ENCODE measurements at places on chromosomes 4 and X.

- no peak overlapping the region for H3K27ac ChIP-seq
- H3K36me3 ChIP-seq = no peaks in the 10 kb centered on the region
- ATAC-seq = no peak
- H3K27me3 ChIP-seq = no peaks in the 10 kb centered on the region
Measured at GRCh38 chrX:13825178-13825762, 8.4 kb upstream of the GPM6B start.

GRCh38 chr4:5079581-5079980 is 28.3 kb downstream of the STK32B start:
- no peaks in the 10 kb centered on the region for H3K27me3 ChIP-seq
- H3K4me3 ChIP-seq = no peak overlapping the region
- H3K4me1 ChIP-seq = no peaks in the 10 kb centered on the region
- H3K36me3 ChIP-seq = no peaks in the 10 kb centered on the region

DNA sequence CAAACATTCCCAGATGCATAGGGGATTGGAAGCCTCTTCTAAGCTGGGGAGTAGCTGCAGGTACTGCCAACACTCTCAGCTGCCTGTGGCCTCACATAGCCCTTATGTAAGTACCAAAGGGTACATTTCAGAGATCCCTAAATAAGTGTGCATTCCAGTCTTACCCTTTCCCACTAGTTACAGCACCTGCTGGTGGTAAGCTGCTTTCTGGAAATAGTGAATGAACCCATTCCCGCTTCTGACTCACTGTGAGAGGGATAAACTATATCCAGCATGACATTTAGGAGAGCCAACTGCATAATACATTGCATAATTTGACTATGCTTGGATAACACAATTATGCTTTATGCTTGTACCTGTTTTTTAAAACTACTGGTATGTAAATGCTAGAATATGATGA is 149.0 kb downstream of the FAM13A start:
- peak; percentile 28 for ATAC-seq
- no peaks in the 10 kb centered on the region for H3K4me1 ChIP-seq
- H3K27me3 ChIP-seq = no peaks in the 10 kb centered on the region
- no peak overlapping the region for H3K27ac ChIP-seq
- H3K36me3 ChIP-seq = no peaks in the 10 kb centered on the region

DNA sequence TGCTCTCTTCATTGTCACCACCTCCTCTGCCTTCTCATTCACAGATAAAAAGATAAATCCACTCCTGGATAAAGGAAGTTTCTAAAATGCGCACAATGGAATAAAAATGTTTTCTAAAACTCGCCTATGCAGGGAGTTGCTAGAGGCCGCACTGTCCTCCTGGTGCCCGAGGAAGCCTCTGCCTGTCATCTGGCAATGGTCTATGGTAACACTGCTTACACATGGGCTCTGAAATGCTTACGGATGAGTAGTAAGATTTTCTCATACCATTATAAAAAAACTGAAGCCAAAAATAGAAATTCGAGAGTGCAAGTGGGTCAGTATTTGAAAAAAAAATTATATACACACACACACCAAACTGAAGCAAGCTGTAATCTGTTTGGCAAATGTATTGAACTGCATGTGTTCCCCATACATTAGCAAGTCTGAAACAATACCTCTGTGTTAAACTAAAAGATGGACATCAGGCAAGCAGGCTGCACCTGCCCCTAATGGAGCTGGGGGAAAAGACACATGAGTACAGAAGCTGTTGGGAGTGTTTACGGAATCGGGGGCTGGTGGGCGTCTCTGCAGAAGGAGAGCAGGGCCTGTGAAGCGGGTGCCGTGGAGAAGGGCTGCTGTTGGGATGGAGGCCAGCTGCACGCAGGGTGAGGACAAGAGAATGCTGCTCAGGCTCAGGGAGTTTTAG is 103.3 kb upstream of the FAT1 start:
- no peak overlapping the region for H3K4me3 ChIP-seq
- no peaks in the 10 kb centered on the region for H3K36me3 ChIP-seq
- no peak overlapping the region for H3K27ac ChIP-seq
- ATAC-seq = no peak
- H3K4me1 ChIP-seq = no peaks in the 10 kb centered on the region

GRCh38 chr4:37040816-37041215 is 203.7 kb upstream of the NWD2 start:
- ATAC-seq = no peak
- H3K27ac ChIP-seq = no peak overlapping the region
- H3K27me3 ChIP-seq = no peaks in the 10 kb centered on the region

Measured in gastroesophageal sphincter (tissue), 4 donors.